ENCODE measurements at places on chromosomes 3 and 15.

GRCh38 chr3:168671091-168671490 lies 575.4 kb upstream of the GOLIM4 start:
- no peak for DNase-seq

- DNase-seq = no peak
Measured at GRCh38 chr15:100261302-100262240, 80.2 kb downstream of the ADAMTS17 start.

DNA sequence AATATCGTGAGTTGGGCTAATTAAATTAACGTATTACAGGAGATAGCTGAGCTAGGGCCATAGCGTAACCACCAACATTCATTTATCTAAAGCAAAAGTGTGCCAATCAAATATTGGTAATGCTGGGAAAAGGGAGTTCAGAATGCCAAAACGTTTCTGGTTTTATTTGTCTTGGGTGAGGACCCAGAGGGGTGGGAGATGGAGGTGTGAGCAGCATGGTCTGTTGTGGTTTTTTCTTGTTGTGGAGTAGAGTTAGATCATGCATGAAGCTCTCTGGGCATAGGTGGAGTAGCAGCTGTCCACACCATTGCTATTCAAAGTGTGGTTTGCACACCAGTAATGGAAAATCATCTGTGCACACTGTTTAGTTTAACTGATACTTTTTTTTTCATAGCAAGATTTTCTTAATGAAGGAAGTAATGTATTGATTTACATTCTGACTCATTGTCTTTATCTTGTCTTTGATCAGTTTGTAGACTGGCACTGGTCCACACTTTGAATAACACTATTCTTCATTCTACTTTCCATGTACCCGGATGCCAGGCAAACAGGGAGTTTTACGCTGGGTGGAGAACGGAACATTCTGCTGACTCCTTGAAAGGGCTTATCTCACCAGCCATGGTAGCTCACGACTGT lies 50.8 kb upstream of the CRTC3 start:
- DNase-seq = no peak

- DNase-seq = no peak
Measured at GRCh38 chr15:93563218-93563617, 474.2 kb upstream of the RGMA start.

DNA sequence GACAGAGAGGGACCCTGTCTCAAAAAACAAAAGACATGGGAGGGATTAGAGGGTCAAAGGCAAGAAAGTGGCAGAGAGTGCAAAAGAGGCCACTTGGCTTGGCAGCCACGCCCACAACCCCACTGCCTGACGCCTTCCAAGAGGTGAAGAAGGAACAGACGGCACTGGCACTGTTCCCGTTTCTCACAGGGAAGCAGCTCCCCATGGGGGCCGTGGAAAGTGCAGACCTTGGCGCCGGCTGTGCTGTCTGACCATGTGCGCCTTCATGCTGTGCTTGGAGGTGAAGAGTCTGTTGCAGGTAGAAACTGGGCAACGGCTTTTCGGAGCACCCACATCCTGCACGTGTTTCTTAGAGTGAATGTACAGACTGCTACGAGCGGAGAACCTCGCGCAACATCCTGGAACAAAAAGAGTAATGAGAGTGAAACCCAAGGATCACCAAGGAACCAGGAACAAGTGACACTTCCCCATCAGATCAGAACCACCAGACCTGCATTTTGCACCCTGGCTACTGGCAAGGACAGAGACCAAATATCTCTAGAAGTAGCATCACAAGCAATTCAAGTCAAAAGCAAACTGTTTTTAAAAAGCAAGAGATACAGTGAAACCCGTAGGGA lies 9.7 kb downstream of the ZXDC start:
- peak; percentile 9 for DNase-seq

DNA sequence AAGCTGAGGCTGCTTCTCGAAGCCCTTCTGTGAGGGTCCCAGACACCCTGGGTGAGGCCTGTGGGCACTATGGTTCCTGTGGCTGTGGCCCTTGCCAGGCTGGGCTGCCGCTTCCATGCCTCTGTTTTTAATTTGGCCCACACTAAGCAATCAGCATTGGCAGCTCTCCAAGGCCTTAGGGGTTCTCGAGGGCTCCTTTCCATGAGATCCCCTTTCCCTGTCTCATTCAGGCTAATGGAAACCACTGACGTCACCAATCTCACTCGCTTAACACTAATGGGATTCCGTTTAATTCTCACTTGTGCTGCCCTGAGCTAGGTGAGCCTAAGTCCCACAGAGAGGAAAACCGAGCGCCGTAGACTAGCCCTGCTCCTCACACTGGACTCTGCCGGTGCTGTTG lies 60.2 kb upstream of the RAB6B start:
- DNase-seq = peak; percentile 23

DNA sequence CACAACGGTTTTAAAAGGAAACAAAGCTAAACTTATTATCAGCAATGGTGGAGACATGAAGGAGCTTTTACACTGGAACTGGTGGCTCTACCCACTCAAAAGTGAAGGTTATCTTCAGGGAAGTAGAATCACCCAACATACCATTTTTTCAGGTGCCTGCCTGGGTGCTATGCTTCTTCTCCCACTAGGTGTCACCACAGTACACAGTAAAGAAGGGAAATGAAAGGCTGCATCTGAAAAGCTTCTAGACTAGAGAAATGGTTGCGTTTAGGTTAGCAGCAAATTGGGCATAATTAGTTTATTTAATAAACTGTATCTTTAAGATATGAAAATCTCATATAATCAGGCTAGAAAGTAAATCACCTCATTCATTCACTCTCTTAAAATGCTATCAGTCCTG lies 47.0 kb upstream of the SELENOK start:
- peak; percentile 77 for DNase-seq

DNA sequence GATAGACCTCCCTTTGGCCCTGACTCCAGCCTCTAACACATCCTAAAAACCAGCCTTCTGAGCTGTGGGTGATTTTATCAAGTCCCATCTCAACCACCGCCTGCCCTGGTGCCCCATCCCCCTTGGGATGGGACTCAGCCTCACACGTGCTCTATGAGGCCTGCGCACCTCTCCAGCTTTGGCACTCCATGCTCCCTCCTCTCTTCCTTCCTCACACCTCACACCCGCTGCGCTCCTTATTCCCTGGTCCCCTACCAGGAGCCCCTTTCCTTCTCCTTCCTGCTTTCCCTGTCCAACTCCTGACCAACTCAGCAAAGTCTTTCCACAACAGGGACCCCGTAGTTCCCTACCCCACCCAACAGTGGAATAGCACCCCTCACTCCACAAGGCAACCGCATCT lies 18.4 kb upstream of the SLC6A1 start:
- no peak for DNase-seq

GRCh38 chr3:41236228-41236627 lies 36.9 kb downstream of the CTNNB1 start:
- DNase-seq = no peak

- DNase-seq = peak; percentile 50
Measured at GRCh38 chr3:172203522-172204258, 164.3 kb downstream of the FNDC3B start.

- no peak for DNase-seq
Measured at GRCh38 chr3:121096953-121097352, 188.9 kb downstream of the STXBP5L start.

DNA sequence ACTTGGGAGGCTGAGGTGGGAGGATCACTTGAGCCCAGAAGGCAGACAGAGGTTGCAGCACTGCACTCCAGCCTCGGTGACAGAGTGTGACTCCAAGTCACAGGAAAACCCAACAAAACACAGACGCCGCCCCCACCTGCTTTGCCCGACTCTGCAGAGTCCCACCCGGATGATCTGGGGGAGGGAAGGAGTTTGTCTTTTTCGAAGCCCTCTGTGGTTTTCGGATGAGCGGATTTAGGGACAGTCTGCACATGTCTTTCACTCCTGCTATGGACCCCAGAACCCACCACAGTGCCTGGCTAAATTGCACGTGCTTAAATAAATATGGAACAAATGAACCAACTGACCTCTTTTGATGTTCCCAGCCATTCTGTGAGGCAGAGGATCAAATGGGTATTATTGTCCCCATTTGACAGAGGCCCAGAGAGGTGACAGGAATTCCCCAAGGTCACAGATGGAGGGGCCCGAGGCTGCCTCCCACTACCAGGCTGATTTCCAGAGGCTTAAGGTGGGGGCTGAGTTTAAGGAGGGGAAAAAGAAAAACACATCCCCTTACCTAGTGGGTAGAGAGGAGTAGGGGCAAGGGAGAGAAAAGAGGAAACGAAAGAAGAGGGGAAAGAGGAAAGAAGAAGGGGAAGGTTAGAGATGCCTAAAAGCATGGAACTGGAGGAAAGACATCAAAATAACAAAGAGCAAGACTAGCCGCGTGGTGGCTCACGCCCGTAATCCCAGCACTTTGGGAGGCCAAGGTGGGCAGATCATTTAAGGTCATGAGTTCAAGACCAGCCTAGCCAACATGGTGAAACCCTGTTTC lies 59.4 kb upstream of the TFRC start:
- DNase-seq = no peak

GRCh38 chr3:150215616-150216015 lies 192.5 kb upstream of the TSC22D2 start:
- no peak for DNase-seq

DNA sequence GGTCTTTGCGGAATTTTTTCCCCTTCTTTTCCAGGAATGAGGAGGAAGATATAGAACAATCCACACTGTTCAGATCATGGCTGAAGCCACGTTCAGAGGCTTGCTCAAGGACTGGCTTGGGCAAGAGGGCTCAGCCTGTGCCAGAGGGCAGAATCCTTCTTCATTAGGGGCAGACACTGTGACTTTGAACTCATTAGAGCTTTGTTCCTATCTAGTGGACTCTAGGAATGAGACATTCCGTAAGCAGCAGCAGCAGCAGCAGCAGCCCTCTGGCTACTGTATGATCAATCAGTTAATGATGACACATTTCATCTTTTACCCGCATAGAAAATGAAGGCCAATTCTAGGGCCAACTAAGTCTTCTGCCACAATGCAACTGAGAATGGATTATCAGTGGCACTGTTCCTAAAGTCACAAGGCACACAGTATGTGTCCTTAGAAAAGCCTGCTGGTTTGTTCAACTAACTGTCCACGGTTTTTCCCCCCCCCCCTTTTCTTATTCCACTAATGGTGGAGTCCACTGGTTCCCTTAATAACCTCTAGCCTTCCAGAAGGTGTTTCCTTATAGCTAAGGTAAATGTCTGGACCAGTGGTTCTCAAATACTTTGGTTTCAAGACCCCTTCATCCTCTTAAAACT lies 1.7 kb upstream of the RAB8B start:
- no peak for DNase-seq

GRCh38 chr15:73265536-73266153 lies 103.1 kb downstream of the HCN4 start:
- DNase-seq = no peak

DNA sequence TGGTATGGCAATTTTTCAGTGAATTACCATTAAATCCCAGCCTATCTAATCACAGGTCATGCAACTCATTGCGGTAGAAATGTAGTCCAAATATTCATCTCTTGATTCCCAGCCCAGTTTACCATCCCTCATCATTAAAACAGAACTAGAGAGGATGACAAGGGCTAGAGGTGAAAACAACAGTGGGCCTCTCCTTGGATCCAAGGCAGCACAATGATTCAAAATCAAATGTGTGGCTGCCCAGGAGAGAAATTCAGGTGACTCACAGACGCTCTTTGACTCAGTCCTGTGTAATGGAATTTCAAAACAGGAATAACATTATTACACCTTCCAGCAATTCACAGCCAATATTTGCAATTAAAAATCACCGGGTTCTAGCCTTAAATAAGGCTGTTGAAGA lies 246.5 kb downstream of the TBL1XR1 start:
- no peak for DNase-seq

DNA sequence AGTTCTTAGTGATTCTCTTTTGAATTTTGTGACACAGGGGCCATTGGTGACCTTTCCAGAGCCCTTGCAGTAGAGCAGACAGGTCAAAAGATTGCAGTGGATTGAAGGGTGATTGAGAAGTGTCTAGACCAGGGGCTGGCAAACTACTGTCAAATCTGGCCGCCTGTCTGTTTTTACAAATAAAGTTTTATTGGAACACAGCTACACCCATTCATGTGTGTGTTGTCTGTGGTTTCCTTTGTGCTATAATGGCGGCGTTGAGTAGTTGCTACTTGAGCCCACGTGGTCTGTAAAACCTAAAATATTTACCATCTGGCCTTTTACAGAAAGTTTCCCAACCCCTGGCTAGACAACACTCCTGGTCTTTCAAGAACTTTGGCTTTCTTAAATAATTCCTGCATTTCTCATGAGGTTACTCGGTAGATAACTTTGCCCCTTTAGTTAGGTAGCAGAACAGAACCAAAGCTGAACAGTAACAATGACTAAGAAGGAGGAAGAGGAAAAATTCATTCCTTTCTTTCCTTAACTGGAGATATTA lies 265.1 kb upstream of the NR2E3 start:
- no peak for DNase-seq

DNA sequence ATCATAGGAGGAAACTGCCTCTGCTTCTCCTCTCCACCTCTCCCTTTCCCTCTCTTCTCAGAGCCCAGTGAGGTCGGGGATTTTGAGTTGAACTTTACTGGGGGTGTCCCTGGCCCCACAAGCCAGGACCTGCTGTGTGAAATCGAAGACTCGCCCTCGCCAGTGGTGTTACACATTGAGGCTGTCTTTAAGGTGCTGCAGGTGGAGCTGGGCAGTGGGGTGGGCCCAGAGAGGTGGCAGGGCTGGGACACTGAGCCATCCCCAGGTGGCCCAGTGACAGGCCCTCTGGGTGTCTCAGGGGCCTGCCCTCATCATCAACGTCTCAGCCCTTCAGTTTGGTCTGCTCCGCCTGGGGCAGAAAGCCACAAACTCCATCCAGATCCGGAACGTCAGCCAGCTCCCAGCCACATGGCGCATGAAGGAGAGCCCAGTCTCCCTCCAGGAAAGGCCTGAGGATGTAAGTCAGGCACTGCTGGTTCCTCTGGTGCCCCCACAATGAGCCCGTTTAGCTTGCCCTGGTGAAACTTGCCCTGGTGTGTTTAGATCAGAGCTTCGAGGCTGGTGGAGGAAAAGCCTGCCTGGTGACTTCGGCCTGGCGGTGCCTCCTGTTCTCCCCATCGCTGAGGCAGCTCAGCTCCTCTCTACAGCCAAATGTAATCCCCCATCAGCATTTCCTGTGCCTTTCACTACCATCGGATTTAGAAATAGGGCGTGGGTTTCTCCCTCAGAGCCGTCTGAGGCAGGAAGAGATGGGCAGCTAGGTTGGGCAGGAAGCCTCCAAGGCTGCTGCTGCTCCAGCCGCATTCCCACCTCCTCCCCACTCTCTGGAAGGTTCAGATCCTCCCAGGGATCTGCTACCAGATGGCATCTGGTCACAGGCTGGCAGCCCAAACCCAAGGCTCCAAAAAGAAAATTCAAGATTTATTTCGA lies 39.2 kb downstream of the ACAA1 start:
- DNase-seq = peak; percentile 92

GRCh38 chr15:31292391-31293015 lies 34.1 kb upstream of the KLF13 start:
- no peak for DNase-seq
